ENCODE measurements at places on chromosomes 4 and X.
A peak's percentile ranks its signal among the peaks of the same experiment; 100 is the strongest.

DNA sequence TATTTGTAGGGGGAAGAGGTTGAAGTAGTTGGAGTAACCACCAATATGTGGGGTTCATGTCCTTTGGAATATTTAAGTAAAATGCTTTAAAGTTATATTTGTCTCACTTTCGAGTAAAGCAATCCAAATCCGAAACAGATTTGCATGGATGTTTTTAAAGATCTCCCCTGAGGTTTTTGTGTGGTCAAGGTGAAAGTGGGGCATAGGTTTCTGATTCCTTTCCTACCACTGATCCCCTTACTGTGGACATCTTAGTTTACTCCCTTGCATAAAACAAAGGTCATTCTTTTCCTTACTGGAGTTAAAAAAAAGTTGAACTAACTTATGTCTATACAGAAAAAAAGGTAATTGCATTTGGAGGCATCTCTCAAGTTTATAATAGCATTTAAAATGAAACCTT lies 71.9 kb upstream of the PHOX2B start:
- no peak for DNase-seq

DNA sequence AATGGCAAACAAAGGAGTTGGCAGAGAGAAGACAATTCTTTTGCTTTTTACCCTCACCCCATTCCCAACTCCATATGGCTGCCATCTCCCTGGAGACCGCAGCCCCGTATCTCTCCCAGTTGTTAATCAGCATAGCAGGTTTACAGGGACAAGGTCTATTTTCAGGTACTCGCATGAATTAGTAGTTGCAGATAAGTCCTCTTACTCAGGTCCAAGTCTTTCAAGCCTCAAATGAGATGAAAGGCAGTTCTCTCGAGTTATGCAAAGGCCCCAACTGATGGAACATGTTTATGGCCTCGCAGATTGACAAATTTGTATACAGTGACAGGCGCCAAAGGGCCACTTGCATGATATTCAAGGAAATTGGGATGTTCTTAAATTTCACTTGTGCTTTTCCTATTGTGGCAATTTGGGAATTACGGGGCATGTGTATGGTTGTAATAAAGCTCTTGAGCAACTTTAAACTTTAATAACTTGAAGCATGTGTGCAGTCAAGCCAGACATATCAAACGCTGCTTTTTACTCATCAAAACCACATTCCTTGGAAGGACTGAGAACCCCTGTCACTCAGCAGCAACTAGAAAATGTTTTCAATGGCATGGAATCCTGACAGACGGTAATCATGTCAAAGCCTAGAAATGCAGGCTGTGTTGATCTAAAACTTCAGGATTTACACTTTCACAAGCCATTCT lies 45.1 kb downstream of the KDR start:
- DNase-seq = no peak

DNA sequence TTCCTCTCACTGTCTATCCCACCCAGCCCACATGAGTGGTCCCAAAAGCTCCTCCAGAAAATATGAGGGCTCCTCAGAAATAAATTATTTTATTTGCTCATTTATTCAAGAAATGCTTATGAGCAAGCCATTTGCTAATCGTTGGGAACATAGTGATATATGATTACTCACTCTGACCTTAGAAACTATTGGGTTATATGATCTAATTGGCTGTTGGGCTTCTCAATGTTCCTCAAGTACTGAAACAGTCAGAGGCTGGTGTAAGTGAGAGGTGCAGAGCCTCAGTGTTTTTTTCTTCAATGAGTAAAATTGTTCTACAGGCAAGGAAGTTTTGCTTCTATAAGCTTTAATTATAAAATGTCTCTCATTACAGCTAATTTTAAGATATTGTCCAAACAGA lies 893.8 kb upstream of the INTU start:
- no peak for DNase-seq

DNA sequence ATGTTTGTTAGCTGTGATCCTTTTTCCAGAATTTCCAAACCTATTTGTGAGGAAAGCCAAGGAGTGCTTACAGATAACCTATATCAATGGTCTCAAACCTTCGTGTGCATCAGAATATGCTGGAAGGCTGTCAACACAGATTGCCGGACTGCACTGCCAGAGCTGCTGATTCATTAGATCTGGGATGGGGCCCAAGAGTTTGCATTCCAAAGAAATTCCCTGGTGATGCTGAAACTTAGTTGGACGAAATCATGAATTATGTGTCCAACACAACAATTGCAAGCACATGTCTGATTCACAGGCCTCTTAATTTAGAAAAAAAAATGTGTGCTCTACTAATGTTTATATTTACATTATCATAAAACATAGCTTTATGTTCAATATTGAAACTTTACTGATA lies 544.0 kb upstream of the AMOT start:
- no peak for DNase-seq

GRCh38 chrX:112641449-112641848 lies 38.3 kb downstream of the LHFPL1 start:
- DNase-seq = no peak

DNA sequence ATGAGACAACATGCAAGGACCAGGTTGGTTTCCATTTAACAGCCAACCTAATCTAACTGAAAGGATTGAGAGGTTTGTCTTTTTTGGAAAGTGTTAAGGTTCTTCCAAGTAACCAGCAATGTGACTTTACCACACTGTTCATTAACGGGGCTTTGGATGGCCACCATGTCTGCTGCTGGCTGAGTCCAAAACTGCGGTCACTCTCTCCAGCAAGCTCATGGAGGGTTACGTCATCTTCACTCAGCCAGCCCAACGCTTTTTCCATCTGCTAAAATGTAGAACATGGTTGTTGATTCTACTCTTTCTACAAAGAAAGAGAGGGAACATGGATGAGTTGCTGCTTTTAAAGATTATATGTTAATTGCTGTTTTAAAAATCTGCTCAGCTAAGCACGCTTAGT lies 11.0 kb downstream of the PKD2 start:
- DNase-seq = no peak

DNA sequence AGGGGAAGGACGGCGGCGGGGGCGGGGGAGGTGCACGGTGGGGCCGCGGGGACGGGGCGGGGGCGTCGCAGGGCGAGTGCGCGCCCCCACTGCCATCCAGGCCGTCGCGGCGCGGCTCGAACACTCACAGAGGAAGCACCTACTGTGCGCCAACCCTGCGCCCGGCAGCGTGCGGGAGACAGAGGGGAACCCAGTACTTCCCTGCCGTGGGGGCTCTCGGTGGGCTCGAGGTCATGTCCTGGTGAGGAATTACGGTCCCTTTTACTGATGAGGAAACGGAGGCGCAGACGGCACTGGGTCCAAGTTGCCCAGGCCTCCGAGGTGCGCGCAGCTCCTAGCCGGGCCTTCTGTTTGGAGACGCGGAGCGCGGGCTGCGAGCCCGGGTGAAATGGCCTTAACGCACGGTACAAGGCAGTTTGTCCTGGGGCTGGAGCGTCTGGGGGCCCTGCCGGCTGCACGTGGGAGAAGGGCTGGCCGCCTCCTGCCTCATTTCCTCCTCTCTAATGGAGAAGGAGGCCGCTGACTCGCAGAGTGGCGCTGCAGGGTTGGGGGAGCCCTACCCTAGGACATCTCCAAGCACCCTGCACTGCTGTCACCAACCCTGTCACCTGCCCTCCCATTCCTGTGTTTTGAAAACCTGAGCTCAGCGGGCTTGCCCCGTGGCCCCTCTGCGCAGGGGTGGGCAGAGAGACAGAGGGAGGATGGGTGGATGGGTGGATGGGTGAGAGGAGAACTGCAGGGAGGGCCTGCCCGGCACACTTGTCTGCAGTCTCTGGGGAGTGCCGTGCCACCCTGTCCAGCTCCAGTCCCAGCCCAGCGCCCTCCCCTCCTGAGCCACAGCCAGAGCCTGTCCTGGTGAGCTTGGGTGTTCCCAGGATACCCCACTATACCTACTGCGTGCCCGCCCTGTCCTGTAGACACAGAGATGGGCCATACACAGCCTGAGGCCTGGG lies 106.0 kb downstream of the ADRA2C start:
- DNase-seq = peak; percentile 51

GRCh38 chr4:166312166-166312565 lies 439.1 kb downstream of the TLL1 start:
- no peak for DNase-seq

DNA sequence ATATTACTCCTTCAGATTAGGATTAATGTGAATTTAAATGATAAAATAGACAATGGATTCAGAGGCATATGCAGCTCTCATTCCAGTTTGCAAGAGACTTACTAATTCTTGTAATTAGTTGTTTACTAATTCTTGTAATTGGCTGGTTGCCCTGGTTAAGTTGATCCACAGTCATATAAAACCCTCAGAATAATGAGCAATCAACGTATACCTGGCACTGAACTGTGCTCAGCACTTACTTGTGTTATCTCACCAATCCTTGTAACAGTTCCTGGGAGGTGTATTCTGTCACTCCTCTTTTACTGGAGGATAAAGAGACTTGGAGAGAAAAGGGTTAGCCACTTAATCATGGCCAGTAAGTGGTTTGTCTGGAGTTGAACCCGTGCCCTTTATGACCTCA lies 10.5 kb downstream of the HERC5 start:
- no peak for DNase-seq

DNA sequence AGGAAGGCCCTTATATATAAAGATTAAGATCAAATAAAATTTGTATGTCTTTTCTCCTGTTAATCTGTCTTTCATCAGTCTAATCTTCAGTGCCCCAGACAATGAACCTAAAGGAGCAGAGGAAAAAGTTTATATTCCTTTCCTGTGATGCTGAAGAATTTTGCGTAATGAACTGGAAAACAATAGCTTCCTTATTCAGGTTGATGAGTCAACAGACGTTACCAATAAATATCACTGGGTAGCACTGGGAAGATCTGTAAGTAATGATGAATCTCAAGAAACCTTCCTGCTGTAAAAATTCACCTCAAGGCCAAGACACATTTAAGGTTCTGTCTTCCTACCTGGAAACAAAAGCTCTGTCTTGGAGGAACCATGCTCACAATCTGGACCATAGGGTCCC lies 25.5 kb downstream of the CDKN2AIP start:
- no peak for DNase-seq

GRCh38 chr4:153465615-153466080 lies 512 bp upstream of the TMEM131L start:
- DNase-seq = no peak

- no peak for DNase-seq
These were observed 470.9 kb upstream of the ADGRL3 start for GRCh38 chr4:60729194-60729593.

DNA sequence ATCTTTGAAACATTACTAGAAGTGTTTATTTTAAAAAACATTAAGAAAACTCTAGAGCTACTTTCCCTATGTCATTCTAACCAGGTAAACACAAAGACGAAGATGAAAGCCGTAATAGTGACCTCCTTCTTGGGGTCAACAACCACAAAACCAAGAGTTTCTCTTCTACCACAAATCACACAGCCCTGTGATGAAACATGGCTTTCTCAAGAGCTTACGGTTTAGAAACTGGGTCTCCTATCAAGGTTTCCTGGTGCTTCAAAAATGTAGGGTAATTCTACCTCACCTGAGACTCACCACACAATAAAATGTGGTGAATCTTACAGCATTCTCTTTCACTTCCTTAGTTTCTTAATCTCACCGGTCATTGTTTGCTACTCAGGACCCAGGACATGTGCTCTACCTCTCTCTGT lies 50.9 kb downstream of the CORIN start:
- no peak for DNase-seq

GRCh38 chr4:108466936-108467902 lies 153.2 kb upstream of the RPL34 start:
- DNase-seq = no peak

- DNase-seq = no peak
These were observed 122.7 kb upstream of the PABPC5 start for GRCh38 chrX:91311969-91312368.

DNA sequence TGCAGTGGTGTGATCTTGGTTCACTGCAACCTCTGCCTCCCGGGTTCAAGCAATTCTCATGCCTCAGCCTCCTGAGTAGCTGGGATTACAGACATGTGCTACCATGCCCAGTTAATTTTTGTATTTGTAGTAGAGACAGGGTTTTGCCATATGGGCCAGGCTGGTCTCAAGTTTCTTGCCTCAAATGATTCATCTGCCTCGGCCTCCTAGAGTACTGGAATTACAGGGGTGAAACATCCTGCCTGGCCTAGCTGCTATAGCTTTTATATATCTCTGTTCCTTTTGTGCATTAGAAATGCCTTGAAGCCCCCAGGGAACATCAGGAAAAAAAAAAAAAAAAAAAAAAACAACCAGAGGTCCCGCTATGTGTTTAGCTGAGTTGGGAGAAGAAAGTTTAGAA lies 34.8 kb downstream of the UBE2K start:
- DNase-seq = no peak

All from H9 (cell line).